Cardiac muscle cell (in vitro differentiated cells and primary cell): ENCODE measurements at places on chromosomes 13 and 19.

GRCh38 chr19:10045371-10045770, 32.1 kb downstream of the RDH8 start:
- no peak overlapping the region for H3K27ac ChIP-seq
- H3K4me1 ChIP-seq, result no peaks in the 10 kb centered on the region
- no peaks in the 10 kb centered on the region for H3K27me3 ChIP-seq
- no peak overlapping the region for H3K4me3 ChIP-seq
- no peak for DNase-seq

- DNase-seq, result peak; percentile 23
- no peak overlapping the region for H3K4me3 ChIP-seq
- peaks cover 42% of the 10 kb centered on the region for H3K4me1 ChIP-seq
- no peaks in the 10 kb centered on the region for H3K27me3 ChIP-seq
These were observed 151.7 kb downstream of the DLEU7 start for GRCh38 chr13:50691681-50692263.

GRCh38 chr13:39317291-39317690, 279.0 kb downstream of the NHLRC3 start:
- no peak overlapping the region for H3K4me3 ChIP-seq
- DNase-seq, result peak; percentile 86
- H3K36me3 ChIP-seq, result no peaks in the 10 kb centered on the region
- no peak overlapping the region for H3K27ac ChIP-seq
- H3K4me1 ChIP-seq, result peaks cover 1% of the 10 kb centered on the region
- H3K27me3 ChIP-seq, result no peaks in the 10 kb centered on the region

DNA sequence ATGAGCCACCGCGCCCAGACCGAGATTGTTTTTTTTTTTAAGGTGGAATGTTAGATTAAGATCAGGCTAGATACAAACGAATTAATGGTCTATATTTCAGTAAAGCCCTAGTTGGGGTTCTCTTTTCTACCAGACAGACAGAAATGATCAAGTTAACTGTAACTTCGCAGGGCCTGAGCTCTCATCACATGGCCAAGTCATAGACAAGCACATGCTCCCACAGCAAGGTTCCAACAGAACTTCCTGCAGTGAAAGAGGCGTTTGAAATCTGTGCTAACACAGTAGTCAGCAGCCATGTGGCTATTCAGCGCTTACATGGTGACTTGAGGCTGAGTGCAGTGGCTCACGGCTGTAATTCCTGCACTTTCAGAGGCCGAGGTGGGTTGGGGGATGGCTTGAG, 34.7 kb upstream of the SEMA6B start:
- H3K4me3 ChIP-seq, result no peak overlapping the region
- H3K36me3 ChIP-seq, result no peaks in the 10 kb centered on the region
- no peaks in the 10 kb centered on the region for H3K27me3 ChIP-seq
- no peak for DNase-seq
- peaks cover 15% of the 10 kb centered on the region for H3K4me1 ChIP-seq
